Muscle of leg (tissue), 16 donors: ENCODE measurements at places on chromosomes 13 and 19.
A peak's percentile ranks its signal among the peaks of the same experiment; 100 is the strongest.

DNA sequence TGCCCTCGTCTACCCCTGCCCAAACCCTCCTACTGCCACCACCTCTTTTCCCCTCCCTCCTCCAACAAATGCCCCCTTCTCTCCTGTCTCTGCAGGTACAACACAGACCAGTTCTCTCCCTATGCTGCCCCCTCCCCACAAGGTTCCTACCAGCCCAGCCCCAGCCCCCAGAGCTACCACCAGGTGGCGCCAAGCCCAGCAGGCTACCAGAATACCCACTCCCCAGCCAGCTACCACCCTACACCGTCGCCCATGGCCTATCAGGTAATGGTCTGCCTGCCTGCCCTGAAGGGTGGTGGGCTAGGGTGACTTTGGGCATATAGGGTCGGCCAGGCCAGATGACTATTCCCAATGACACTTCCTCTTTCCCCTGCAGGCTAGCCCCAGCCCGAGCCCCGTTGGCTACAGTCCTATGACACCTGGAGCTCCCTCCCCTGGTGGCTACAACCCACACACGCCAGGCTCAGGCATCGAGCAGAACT, 6.5 kb upstream of the TIMM50 start:
- peak; percentile 38 for DNase-seq

- DNase-seq: peak; percentile 34
Measured at GRCh38 chr13:87779426-87779825, 108.3 kb downstream of the SLITRK5 start.

DNA sequence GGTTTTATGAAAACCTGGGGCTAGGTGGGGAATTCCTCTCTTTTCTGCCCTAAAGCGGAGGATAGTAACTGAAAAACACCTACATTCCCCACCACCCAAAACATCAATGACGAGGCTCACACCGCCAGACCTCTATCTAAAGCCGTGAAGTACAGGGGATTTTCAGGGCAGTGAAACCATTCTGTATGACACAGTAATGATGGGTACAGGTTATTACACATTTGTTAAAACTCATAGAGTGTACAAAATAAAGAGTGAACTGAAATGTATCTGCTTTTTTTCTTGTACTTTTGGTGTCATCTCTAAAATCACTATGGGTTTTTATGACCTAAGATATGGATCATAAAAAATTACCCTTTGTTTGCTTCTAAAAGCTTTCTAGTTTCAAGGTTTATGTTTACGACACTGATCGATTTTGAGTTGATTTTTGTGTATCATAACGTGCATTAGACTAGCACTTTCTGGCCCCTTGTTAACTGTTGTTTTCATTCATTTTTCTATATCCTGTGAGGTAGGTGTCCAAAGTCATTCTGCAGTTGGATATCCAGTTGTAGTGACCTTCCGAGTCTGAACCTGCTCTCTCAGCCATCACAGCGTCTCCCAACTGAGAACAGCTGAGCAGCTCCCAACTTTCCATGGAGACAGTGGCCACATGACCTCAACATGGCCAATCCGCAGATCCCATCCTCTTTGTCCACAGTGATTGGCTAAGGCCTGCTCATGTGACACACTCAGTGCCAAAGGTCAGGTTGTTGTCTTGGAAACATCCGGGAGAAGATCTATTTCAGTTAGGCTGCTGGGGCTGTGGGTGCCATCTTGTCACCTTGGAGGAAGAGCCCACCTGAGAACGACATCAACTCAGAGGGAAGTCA, 10.3 kb downstream of the MBD3L2B start:
- no peak for DNase-seq

- no peak for DNase-seq
Measured at GRCh38 chr19:7916955-7917266, 2.3 kb downstream of the TGFBR3L start.

- DNase-seq: no peak
Measured at GRCh38 chr13:30308548-30308947, 1.2 kb upstream of the KATNAL1 start.
